Activated CD4-positive, alpha-beta T cell treated with anti-CD3 and anti-CD28 coated beads for 36 hours (primary cell): ENCODE measurements at places on chromosomes 2 and 18.

- no peak overlapping the region for H3K4me3 ChIP-seq
- DNase-seq: no peak
- no peaks in the 10 kb centered on the region for H3K36me3 ChIP-seq
- no peak overlapping the region for H3K27ac ChIP-seq
Measured at GRCh38 chr2:128252501-128252900, 66.2 kb downstream of the HS6ST1 start.

DNA sequence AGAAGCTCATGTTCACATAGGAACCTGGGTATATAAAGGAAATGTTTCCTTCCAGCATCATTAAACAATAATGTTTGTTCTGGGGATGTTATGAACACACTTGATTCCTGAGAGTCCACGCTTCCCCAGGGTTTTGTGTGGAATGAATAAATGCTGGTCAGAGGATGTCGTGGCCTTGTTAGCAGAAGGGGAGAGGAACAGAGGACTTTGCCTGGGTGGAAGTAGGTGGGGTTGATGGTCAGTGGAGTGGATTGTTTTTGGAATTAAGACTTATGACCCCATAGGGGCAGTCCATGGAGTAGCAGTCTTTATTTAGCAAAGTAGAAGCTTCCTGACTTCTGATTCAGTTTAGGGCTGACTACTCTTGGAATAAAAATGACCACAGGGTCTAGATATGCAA is 139.6 kb downstream of the MYO1B start:
- H3K4me3 ChIP-seq: no peak overlapping the region
- H3K27me3 ChIP-seq: peaks cover 2% of the 10 kb centered on the region
- no peak overlapping the region for H3K27ac ChIP-seq
- peaks cover 2% of the 10 kb centered on the region for H3K36me3 ChIP-seq
- no peak for DNase-seq

GRCh38 chr2:8607606-8608005 is 74.2 kb upstream of the ID2 start:
- peaks cover 36% of the 10 kb centered on the region for H3K4me1 ChIP-seq
- peaks cover 2% of the 10 kb centered on the region for H3K27me3 ChIP-seq
- DNase-seq: no peak

GRCh38 chr2:231161252-231161839 is 36.5 kb upstream of the HTR2B start:
- no peaks in the 10 kb centered on the region for H3K27me3 ChIP-seq
- peaks cover 14% of the 10 kb centered on the region for H3K4me1 ChIP-seq
- peak overlapping the region; percentile 65 for H3K27ac ChIP-seq
- DNase-seq: no peak
- no peak overlapping the region for H3K4me3 ChIP-seq

- H3K27me3 ChIP-seq: no peaks in the 10 kb centered on the region
- DNase-seq: no peak
- H3K27ac ChIP-seq: no peak overlapping the region
- no peaks in the 10 kb centered on the region for H3K36me3 ChIP-seq
- H3K4me1 ChIP-seq: no peaks in the 10 kb centered on the region
Measured at GRCh38 chr2:123597988-123598387, 427.1 kb upstream of the CNTNAP5 start.

GRCh38 chr2:12847694-12848575 is 131.2 kb downstream of the TRIB2 start:
- no peaks in the 10 kb centered on the region for H3K36me3 ChIP-seq
- H3K27me3 ChIP-seq: peaks cover 12% of the 10 kb centered on the region
- H3K27ac ChIP-seq: no peak overlapping the region
- H3K4me3 ChIP-seq: no peak overlapping the region
- DNase-seq: no peak

DNA sequence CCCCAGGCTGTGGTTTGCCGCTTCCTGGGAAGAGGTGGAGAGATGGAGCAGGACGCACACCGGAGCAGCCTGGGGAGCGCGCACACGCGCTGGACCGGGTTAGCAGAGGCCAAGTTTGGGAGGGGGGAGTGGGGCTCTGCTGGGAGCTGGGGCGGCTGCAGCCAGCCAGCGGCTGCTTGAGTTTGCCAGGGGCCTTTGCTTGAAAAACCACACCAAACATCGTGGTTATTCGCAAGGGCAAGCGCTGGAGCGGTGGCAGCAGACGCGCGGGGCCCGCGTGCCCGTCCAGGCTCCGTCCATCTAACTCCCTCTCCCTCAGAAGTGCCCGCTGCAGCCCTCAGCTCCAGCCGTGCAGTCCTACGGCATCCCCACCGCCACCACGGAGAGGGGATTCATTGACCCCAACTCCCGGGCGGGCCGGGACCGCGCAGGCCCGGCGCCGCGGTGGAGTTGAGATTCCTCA is 4.6 kb downstream of the PTGR3 start:
- no peak overlapping the region for H3K27ac ChIP-seq
- H3K36me3 ChIP-seq: peaks cover 14% of the 10 kb centered on the region
- peak overlapping the region; percentile 63 for H3K4me3 ChIP-seq

DNA sequence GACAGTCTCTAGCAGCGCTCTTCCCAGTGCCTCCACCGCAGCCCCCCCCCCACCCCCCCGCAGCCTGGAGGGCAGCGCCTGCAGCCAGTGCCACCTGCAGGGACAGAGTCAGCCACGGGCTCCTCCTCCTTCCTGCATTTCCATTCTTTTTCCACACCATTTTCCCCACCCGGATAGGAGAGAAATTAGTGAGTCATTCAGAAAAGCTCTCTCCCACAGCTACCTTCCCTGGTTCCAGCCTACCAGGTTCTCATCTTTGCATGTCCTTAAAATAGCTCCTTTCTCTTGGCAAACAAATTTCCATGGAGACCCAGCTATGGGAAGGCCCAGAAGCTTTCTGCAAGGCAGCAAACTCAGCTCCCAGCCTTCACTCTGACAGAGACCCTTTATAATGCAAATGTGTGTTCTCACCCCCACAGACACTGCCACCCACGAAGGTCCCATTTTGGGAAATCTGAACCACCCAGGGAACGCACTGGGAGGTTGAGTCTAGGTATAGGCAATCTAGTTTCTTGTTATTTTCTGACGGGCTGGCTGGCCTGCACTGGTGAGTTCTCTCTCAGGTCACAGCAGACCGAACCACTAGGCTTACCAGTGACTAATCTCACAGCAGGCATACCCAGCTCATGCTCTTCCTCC is 41.8 kb upstream of the ATG16L1 start:
- H3K36me3 ChIP-seq: peaks cover 2% of the 10 kb centered on the region
- H3K4me1 ChIP-seq: peaks cover 7% of the 10 kb centered on the region

- H3K36me3 ChIP-seq: no peaks in the 10 kb centered on the region
- no peak overlapping the region for H3K27ac ChIP-seq
- no peaks in the 10 kb centered on the region for H3K4me1 ChIP-seq
- no peak for DNase-seq
Measured at GRCh38 chr2:136997557-136997956, 232.2 kb downstream of the THSD7B start.

DNA sequence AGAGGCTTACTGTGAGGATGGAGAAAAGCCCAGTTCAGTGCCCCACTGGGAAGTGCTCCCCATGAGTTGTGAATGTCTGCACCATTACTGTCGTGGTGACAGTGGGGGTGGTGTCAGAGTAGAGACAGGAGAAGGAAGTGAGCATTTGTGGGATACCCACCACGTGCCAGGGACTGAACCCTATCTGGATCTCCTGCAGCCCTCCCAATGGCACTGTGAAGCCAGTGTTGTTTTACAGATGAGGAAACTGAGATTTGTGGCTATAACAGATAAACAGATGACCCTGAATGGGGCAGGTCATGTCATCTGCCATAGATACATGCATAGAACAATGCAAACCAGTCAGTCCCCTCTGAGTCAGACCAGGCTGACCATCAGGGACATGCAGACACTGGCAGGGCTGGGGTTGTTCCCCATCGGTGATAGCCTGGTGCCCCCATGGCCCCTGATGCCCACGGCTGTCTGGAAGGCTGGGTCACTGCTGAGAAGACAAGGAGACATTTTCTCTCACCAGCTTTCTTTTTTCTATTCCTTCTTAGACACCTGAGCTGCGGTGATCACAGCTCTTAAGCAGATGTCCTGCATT is 60.8 kb downstream of the EMILIN2 start:
- H3K36me3 ChIP-seq: peaks cover 18% of the 10 kb centered on the region
- peaks cover 17% of the 10 kb centered on the region for H3K4me1 ChIP-seq
- H3K27ac ChIP-seq: peak overlapping the region; percentile 72

- no peak overlapping the region for H3K27ac ChIP-seq
- DNase-seq: no peak
- H3K36me3 ChIP-seq: no peaks in the 10 kb centered on the region
Measured at GRCh38 chr2:139357972-139358371, 577.8 kb upstream of the NXPH2 start.

DNA sequence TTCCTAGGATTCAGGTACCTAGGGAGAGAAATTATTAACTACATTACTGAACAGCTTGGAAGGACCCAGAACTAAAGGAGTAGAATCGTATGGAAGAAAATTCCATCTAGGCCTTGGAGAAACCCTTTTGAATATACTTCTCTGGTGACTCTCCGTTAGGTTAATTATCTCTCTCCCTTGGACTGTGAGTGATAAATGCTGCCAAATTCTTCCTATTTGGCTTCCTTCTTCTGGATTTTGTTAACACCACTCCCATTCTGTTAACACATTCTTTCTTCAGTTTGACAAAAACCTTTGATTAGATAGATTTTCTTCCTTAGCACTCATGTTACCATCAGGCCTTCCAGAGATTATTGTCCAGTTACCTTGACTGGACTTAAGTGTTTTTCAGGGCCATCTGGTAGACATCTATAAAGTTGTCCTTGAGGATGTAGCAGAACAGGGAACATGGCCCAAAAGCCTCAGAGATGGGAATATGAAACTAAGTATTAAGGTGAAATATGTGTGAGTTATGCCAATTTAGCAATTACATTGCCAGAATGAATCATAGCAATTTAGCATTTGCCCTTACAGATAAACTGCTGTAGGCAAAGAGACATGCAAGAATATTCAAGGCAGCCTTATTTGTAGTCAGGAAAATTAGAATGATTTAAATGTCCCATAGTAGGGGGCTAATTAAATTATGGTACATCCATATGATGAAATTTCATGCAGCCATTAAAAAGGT is 6.7 kb downstream of the CYP27A1 start:
- DNase-seq: no peak
- H3K4me3 ChIP-seq: no peak overlapping the region
- H3K27ac ChIP-seq: no peak overlapping the region
- H3K27me3 ChIP-seq: peaks cover 10% of the 10 kb centered on the region
- H3K36me3 ChIP-seq: no peaks in the 10 kb centered on the region

GRCh38 chr2:99200076-99200800 is 19.3 kb downstream of the MRPL30 start:
- peaks cover 8% of the 10 kb centered on the region for H3K36me3 ChIP-seq
- peaks cover 2% of the 10 kb centered on the region for H3K4me1 ChIP-seq
- H3K4me3 ChIP-seq: no peak overlapping the region

GRCh38 chr2:68357605-68358337 is 7.3 kb upstream of the PLEK start:
- no peaks in the 10 kb centered on the region for H3K36me3 ChIP-seq
- no peak overlapping the region for H3K27ac ChIP-seq
- DNase-seq: no peak
- H3K4me3 ChIP-seq: no peak overlapping the region
- H3K4me1 ChIP-seq: peaks cover 8% of the 10 kb centered on the region

DNA sequence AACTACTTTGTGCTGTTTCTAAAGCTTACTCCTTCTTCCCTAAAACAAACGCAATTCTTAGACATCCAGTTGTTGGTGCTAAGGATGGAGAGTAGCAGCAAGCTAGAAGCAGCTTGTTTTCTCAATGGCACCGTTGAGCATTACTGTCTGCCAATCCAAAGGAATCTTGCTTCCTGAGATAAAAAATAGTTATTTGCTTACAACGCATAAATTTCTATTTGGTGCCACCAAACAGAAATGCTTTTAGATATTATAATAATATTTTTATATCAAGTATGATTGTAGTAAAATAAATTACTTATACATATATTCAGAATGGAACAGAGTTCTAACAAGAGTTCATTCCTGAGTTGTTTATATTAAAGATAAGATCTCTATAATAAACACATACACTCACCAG is 434.7 kb downstream of the CPS1 start:
- no peaks in the 10 kb centered on the region for H3K4me1 ChIP-seq
- H3K36me3 ChIP-seq: no peaks in the 10 kb centered on the region
- no peaks in the 10 kb centered on the region for H3K27me3 ChIP-seq
- H3K27ac ChIP-seq: no peak overlapping the region
- H3K4me3 ChIP-seq: no peak overlapping the region

GRCh38 chr2:203818656-203819055 is 48.9 kb upstream of the CTLA4 start:
- H3K27me3 ChIP-seq: no peaks in the 10 kb centered on the region
- no peaks in the 10 kb centered on the region for H3K36me3 ChIP-seq
- H3K27ac ChIP-seq: no peak overlapping the region
- DNase-seq: no peak
- peaks cover 39% of the 10 kb centered on the region for H3K4me1 ChIP-seq
- H3K4me3 ChIP-seq: no peak overlapping the region

- DNase-seq: peak; percentile 27
- H3K27ac ChIP-seq: no peak overlapping the region
- peaks cover 6% of the 10 kb centered on the region for H3K4me1 ChIP-seq
- no peak overlapping the region for H3K4me3 ChIP-seq
Measured at GRCh38 chr2:219362524-219363164, 25.1 kb downstream of the DNPEP start.

DNA sequence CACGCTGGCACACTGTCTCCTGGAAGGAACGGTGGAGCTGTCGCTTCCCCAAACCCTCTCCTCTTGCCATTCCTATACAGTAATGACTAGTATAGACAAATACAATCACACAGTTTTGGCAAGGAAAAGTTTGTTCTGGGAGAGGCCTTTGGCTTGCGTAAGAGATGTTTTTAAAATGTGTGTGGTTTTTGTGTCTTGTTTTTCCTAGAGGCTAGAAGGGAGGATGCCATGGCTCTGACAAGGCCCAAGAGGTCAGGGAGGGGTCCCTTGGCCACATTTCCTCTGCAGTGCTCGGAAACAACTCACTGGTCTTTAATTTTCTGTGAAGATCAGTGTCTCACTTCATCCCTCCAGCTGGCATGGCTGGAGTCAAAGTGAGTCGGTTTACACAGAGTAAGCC is 195.9 kb downstream of the SH3RF3 start:
- H3K4me1 ChIP-seq: peaks cover 8% of the 10 kb centered on the region
- no peaks in the 10 kb centered on the region for H3K27me3 ChIP-seq

DNA sequence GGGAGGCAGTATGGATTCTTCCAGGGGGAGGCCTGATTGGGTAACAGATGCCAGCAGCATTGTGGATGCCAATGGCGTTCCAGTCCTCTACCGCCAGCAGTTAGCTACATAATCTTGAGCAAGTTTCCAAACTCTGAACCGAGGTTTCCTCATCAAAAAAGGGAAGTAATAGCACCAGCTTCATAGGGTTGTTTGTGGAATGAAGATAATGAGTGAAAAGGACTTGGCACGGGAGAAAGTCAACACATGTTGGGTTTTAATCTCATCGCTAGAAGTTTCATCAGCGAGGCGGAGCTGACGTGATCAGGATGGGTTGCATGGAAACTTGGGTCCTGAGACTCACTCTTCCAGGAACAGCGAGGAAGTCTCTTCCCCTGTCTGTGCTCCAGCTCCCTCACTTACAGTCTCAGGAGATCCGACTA is 266.7 kb downstream of the SH3BP4 start:
- H3K4me3 ChIP-seq: no peak overlapping the region
- no peak overlapping the region for H3K27ac ChIP-seq
- H3K4me1 ChIP-seq: no peaks in the 10 kb centered on the region
- DNase-seq: no peak
- no peaks in the 10 kb centered on the region for H3K36me3 ChIP-seq

GRCh38 chr18:22066083-22066485 is 103.3 kb upstream of the GATA6 start:
- no peaks in the 10 kb centered on the region for H3K36me3 ChIP-seq
- no peak overlapping the region for H3K4me3 ChIP-seq
- H3K4me1 ChIP-seq: no peaks in the 10 kb centered on the region
- DNase-seq: no peak

- H3K27me3 ChIP-seq: no peaks in the 10 kb centered on the region
- no peak for DNase-seq
- H3K4me1 ChIP-seq: peaks cover 20% of the 10 kb centered on the region
- no peak overlapping the region for H3K4me3 ChIP-seq
Measured at GRCh38 chr2:96756788-96757476, 3.8 kb upstream of the CNNM4 start.
